ENCODE measurements at places on chromosomes 2 and 18.

DNA sequence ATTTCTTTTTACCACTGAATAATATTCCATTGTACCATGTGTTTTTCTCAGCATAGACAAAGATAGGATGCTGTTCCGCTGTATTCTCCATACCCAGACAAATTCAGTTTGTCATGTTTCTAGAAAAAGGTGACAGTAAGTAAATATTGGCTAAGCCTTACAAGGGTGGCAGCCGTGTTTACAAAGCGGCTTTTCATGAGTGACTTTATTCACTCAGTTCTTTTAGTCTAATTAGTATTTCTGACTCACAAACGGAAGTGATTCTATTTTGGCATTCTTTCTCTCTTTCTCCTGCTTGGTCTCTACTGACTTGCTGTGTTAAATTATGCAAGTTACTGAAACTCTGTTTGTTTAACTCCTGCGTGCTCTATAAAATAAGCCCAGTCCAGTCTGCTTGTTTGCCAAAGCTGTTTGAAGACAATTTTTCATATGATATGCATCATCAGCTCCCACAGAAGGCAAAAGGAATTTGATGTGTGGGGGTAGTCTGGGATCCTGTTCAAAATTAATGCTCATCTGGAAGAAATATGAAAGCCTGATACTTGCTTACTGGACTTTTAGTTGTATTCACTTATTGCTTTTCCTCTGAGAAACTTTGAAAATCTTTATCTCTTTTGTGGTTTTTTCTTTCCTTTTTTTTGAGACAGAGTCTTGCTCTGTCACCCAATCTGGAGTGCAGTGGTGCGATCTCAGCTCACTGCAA is 2.3 kb upstream of the PLEKHH2 start:
- DNase-seq, result no peak

DNA sequence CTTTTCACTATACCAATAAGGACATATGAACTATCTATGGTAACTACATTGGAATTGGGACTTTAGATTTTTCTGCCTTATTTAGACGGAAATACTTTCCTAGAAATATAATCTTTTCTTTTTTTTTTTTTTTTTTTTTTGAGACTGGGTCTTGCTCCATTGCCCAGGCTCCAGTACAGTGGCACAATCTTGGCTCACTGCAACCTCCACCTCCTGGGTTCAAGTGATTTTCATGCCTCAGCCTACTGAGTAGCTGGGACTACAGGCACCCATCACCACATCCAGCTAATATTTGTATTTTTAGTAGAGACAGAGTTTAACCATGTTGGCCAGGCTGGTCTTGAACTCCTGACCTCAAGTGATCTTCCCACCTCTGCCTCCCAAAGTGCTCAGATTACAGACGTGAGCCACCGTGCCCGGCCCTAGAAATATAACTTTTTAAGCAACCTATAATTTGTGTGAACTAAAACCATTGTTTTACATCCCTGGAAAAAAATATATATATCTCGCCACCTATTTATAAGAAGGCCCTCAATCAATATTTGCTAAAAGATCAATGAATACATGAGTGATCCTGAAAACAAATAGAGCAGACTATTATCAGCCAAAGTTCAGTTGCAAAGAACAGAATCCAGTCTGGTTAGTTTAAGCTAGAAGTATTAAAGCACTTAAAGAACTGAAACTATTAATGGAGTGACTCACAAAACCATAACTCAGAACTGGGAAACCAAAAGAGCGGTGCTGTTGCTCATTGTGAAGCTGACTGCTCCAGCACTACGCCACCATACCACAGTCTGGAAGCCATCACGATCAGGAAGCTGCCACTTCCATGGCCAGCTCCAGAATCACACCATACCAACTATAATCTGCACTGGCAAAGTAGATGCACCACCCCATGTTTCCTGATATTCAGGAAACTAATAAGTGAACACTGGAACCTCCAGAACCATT is 8.4 kb upstream of the HNRNPLL start:
- DNase-seq, result no peak

GRCh38 chr2:26035090-26035743 is 1.3 kb downstream of the RAB10 start:
- DNase-seq, result no peak

GRCh38 chr2:113276216-113276760 is 2.4 kb downstream of the PAX8 start:
- DNase-seq, result no peak

DNA sequence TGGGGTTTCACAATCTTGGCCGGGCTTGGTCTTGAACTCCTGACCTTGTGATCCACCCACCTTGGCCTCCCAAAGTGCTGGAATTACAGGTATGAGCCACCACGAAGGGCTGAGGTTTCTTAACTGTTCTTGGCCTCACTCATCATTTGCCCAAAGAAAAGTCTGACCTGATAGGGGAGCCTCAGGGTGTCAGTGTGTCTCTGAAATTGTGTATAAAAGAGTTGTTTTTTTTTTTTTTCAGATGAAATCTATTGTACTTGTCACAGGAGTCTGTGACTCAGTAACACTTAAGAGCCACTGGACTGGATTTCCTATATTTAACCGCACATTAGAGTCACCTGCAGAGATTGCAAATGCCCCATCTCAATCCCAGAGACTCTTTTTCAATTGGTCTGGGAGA is 16.9 kb downstream of the PMAIP1 start:
- DNase-seq, result no peak

GRCh38 chr18:49111191-49111988 is 160.6 kb upstream of the SMAD7 start:
- no peak for DNase-seq

GRCh38 chr2:142989273-142990204 is 112.1 kb downstream of the KYNU start:
- DNase-seq, result no peak

DNA sequence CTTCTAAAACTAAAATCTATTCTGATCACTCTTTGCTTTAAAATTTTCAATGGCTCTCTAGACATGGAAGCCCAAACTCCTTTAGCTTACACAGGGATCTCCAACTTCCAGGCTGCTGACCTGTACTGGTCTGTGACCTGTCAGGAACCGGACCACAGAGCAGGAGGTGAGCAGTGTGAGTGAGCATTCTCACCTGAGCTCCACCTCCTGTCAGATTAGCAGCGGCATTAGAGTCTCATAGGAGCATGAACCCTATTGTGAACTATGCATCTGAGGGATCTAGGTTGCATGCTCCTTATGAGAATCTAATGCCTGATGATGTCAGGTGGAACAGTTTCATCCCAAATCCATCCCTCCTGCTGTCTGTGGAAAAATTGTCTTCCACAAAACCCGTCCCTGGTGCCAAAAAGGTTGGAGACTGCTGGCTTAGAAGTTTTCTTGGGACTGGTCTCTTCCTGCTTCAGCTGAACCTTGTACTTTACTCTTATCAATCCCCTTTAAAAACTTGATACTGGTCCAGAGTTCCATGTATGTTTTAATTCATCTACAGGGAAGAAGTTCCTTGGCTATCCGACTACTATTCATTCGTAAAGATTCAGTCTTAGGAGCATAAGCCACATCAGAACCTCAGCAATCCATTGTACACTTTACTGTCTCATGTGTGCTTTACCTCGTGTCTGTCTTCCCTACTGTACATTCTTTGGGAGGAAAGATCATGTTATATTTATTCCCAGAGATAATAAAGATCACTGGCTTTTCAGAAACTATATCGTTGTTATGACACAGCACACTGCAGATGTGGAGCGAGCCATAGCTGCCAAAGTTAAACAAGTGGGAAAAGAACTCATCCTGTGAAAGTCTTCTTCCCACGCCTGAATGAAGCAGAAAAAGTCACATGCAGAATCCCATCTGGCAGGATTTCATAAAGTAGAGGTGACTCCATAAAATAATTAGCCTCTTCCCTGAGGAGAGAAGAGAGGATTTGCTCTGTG is 183.8 kb downstream of the LRATD1 start:
- no peak for DNase-seq

DNA sequence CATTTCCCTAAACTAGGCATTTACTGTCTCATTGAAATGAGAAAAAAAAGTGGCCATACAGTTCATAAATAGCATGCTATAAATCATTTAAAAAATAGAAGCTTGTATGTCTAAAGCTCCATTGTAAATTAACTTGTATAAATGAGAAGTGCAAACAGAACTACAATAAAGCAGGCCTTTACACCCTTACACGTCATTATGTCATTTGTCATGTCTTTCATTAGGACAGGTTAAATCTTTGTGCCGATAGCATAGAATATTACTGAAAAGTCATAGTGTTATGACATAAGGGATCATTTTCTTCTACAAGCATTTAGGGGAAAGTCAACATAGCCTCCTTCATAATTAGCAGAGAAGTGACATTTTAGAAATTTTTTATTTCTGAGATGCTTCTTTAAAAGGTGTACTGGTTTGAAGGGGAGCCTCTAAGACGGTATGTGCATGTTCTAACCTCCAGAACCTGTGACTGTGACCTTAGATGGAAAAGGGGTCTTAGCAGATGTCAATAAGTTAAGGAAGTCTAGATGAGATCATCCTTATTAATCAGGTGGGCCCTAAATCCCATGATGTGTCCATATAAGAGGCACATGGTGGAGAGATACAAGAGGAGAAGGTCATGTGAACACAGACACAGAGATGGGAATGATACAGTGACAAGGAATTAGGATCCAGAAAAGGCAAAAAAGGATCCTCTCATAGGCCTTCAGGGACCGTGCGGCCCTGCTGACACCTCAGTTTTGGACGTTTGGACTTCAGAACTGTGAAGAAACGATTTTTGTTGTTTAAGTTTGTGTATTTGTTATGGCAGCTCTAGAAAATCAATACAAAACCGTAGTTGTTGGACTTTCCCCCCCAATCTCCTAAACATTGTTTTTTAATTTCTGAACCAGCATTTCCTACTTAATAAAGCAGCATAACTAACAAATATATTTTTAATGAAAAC is 863.7 kb downstream of the MBD2 start:
- DNase-seq, result no peak

GRCh38 chr2:8602809-8603208 is 79.0 kb upstream of the ID2 start:
- DNase-seq, result no peak

DNA sequence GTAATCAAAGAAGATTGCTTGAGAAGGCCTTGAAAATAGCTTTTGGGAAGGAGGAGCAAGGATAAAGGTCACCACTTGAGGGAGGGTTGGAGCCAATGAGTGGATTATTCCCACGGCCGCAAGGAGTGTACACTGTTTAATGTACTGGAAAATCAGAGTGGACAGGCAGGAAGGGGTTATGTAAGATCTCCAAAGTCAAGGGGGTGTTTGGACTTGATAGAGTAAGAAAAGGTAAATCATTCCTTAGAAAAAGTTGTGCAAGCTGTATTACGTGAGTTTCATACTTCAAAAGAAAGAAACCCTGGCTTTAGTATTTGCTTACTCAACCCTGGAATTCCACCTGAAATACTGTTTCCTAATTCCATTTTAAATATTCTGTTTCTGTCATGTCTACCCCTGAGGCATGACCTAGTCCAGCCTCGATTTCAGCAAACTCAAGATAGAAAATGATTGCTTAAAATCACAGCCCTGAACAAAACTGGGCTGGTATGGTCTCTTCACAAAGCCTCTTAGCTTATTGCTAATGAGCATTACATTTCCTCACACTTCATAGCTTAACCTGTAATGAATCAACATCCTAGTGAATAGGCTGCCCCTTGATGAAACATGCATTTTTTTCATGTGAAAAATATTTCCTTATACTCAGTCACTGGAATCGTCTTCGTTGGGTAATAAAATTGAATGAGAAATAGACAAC is 1.1 kb downstream of the MREG start:
- DNase-seq, result no peak

- DNase-seq, result no peak
Observed at GRCh38 chr2:62149708-62150107, 46.2 kb upstream of the B3GNT2 start.

- DNase-seq, result no peak
Observed at GRCh38 chr2:196992466-196992865, 66.0 kb upstream of the PGAP1 start.

Measured in CD4-positive, alpha-beta T cell treated with Interleukin-1 beta for 1 hour (primary cell).